NCI-H2081 treated with DMSO at 0.1 percent for 48 hours (cell line): ENCODE measurements at places on chromosomes 12 and 14.
A peak's percentile ranks its signal among the peaks of the same experiment; 100 is the strongest.

GRCh38 chr12:51884676-51885229 lies 3.1 kb upstream of the ANKRD33 start:
- no peak for DNase-seq

DNA sequence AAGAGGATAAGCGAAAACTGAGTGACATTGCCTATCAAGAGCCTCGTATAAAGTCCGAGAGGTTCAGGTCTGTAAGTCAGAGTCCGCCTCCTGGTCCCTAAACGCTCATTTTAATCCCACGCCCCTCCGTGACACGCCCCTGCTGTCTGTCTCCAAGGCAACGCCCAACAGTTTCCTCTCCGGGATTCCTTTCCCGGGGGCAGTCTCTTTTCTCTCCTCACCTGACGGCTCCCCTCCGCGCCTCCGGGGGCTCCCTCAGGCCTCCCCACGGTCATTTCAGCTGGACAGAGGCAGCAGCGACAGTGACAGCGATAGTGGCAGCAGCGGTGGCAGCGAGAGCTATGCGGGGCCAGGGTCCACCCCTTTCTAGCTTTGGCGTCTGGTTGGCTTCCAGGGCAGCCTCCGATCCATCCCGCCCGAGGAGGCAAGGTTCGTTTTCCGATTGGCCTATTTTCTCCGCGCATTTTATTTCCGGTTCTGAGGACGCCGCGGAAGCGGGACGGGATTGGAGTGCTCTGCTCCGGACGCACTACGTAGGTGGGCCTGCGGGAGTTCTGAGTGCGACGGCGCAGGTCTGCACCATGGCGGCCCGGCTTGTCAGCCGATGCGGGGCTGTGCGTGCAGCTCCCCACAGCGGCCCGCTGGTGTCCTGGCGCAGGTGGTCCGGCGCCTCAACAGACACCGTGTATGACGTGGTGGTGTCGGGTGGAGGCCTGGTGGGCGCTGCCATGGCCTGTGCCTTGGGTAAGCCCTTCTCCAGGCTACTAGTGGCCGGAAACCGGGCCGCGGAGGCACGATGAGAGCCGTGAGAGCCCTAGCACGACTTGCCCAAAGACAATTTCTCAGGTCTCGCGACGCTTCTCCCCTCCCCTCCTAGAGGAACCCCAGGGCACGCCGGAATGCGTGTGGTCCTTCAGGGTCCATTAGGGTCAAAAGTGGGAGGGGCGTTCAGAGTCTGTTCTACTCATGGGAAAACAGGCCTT lies at the start of the genes COQ6 and FAM161B:
COQ6 (plus strand) TSS at position 551 of the 983 bp plus-strand sequence; CDS start at position 582, 31 bp downstream.
FAM161B (minus strand) TSS at position 343 of the 983 bp plus-strand sequence; CDS start at position 275, 68 bp downstream.
- DNase-seq, result peak; percentile 81

GRCh38 chr12:31849090-31849687 lies 110.0 kb upstream of the RESF1 start:
- no peak for DNase-seq

- DNase-seq, result no peak
These were observed 112.3 kb upstream of the NCOR2 start for GRCh38 chr12:124679533-124680371.

- DNase-seq, result no peak
These were observed 8.7 kb downstream of the HDAC7 start for GRCh38 chr12:47811072-47811396.

DNA sequence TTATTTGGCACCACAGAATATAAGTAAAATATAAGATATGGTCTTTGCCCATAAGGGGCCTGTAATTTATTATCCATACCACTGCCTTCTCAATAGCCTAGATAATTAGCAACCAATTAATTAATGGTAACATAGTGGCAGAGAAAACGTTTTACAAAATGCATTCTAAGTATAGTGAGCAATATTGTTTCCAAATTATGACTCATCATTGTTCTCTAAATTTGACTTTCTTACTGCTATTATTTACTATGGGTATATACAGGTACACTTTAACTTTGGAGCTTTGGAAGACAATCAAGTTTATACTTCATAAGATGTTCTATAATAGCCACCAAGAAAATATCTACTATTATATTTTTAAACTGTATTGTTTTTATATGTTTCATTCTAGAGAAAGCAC lies 26.7 kb downstream of the DCP1B start:
- DNase-seq, result no peak

DNA sequence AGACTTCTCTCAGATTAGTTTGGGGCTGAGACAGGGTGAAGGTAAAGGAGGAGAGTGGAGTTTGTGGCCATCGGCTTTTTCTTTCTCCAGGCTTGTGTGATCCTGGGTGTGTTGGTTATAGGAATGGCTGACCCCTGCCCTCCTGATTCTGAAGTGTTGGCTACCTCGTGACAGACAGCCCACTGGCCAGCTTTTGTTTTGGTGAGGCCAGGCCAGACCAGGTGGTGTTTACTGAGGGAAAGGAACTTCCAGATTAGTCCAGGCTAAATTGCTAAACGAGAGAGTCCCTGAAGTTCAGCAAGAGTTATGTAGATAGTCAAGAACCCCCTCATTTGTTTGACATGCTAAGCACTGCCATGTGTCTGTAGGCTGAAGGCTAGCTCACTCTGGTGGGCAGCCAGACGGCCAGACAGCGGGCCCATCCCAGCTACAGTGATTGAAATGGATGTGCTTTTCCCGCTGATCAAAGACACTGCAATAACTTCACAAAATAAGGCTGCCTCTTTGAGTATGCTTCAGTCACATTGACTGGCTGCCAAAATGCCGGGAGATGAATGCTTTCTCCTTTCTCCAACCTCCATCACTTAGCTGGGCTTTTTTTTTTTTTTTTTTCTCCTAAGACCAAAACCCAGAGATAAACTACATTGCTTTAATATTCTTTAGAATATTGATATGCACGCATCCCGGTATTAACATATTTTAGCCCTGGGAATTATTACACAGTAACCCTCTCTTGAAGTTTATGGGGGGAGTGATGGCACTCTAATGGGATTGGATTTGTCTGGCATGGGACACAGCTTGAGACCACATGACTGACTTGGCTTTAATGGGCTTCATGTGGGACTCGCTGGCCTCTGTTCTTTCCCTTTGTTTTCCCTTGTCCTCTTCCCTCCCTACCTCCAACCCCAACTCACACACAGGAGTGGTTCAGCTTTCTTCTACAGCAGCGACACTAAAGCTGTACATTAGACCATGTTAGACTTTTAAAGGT lies 76.9 kb downstream of the SMOC1 start:
- no peak for DNase-seq

- DNase-seq, result no peak
These were observed 151.1 kb upstream of the PKP2 start for GRCh38 chr12:33047666-33048065.

- DNase-seq, result no peak
These were observed 92.9 kb downstream of the KSR2 start for GRCh38 chr12:117875744-117876435.

- DNase-seq, result no peak
These were observed 234.4 kb downstream of the TMEM121 start for GRCh38 chr14:105760691-105761344.

DNA sequence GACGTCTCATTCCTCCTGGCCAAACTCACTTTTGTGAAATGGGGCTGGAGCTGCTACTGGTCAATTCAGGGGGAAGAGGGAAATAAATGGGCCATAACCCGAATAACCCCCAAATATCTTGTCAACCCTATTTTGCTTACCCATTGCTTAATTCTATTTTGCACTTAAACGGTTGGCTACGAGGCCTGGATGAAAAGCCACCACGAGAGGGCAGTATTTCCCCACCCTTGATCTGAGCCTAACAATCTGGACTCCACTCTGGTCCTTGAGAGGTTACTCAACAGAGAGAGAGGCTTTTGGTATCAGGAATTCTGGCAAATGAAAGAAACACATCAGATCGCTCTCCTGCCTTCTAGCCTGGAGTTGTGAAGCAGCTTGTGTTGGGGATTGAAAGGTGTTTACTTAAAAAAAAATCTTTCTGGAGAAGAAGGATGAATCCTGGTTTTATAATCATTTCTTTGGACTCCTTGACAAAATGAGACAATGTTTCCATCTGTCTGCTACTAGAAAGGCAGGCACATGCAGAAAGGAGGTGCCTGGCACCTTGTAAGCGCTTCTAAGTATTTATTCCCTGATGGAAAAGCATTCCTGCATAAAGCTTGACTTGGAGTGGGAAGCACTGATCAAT lies 22.4 kb upstream of the FBXO21 start:
- no peak for DNase-seq

- no peak for DNase-seq
These were observed 90.9 kb downstream of the ACTN1 start for GRCh38 chr14:68888025-68888850.

DNA sequence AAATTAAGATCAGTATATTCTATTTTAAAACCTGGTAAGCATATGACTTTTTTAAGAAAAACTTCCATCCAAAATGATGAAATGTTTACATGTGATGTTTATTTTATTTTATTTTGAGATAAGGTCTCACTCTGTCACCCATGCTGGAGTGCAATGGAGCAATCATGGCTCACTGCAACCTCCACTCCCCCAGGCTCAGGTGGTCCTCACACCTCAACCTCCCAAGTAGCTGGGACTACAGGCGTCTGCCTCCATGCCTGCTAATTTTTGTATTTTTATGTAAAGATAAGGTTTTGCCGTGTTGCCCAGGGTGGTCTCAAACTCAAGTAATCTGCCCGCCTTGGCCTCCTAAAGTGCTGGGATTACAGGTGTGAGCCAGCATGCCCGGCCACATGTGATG lies 141.8 kb downstream of the ZFP36L1 start:
- DNase-seq, result no peak

GRCh38 chr14:44791730-44792129 lies 170.0 kb downstream of the KLHL28 start:
- no peak for DNase-seq

DNA sequence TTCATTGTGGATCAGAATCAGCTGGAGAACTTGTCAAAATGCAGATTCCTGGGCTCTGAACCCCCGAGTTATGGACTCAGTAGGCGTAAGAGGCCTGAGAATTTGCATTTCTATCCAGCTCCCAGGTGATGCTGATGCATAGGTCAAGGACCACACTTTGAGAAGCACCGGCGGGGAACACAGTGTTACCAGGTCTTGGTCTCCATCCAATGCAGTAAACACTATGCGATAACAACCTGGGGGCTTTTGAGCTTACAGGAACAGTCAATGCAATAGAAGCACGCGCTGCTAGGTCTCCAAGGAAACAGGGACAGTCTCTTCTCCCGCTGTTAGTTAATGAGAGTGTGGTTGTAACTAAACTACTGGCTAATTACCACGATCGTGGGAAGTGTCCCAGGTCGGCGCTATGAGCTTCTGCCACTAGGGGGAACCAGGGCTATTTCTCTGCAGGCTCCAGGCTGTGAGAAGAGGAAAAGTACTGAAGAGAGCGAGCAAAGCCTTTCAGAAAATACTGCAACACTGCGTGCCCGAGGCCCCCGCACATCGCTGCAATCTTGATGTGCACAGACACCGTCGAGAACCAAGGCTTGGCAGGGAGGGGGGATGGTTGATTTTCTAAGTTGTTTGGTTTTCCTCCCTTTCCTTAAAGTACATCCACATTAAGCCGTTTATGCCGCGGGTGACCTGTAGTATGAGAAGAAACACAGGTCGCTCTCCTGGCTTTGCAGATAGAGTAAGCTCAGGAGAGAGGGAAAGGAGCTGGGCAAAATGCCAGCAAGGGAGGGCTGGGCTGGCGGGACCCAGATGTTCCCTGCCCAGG lies 52.0 kb upstream of the KCNA1 start:
- peak; percentile 68 for DNase-seq

DNA sequence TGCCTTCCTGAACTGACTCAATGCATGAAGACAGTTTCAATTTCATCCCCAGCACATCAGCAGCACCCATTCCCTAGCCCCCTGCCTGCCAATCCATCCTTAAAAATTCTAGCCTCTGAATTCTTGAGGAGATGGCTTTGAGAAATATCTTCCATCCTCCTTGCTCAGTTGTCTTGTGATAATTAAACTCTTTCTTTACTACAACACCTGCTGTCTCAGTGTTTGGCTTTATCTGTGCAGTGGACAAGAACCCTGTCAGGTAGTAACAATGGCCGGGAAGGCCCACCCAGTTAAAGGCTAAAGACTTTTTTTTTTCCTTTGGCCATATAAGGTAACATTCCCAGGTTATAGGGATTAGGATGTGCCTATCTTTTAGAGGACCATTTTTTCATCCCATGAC lies 114.4 kb upstream of the NAP1L1 start:
- DNase-seq, result no peak

DNA sequence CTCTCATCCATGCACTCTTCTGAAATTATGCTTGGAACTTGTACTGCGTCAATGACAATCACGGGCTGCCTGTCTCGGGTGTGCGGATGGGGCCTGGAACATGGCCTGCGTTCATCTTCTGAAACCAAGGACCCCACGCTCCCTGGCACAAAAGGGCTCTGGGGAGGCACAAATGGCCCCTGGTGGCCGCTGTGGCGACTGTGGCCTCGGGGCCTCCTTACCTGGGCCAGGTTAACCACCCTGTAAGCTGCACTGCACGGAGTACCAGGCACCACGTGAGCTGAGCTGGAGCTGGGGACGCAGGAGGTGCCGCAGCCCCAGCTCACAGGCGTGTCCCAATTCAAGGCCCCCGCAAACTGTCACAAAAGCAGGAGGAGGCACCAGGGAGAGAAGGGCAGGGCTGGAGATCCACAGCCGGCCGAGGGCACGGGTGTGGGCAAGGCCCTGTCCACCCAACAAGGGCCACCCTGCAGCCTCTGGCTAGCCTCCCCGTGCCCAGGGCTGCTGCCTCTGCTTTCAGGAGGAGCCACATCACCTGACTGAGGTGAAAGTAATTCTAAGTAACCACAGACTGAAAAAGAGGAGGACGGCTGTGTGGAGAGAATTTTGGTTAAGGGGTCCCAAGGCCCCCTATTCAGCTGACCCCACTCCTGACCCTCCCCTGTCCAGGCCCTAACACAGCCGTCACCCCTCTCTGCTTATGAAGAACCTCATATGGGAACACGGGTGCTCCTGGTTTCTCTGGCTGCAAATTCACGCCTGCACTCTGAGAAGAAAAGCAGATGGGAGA lies 61.1 kb upstream of the GALNT9 start:
- DNase-seq, result no peak

DNA sequence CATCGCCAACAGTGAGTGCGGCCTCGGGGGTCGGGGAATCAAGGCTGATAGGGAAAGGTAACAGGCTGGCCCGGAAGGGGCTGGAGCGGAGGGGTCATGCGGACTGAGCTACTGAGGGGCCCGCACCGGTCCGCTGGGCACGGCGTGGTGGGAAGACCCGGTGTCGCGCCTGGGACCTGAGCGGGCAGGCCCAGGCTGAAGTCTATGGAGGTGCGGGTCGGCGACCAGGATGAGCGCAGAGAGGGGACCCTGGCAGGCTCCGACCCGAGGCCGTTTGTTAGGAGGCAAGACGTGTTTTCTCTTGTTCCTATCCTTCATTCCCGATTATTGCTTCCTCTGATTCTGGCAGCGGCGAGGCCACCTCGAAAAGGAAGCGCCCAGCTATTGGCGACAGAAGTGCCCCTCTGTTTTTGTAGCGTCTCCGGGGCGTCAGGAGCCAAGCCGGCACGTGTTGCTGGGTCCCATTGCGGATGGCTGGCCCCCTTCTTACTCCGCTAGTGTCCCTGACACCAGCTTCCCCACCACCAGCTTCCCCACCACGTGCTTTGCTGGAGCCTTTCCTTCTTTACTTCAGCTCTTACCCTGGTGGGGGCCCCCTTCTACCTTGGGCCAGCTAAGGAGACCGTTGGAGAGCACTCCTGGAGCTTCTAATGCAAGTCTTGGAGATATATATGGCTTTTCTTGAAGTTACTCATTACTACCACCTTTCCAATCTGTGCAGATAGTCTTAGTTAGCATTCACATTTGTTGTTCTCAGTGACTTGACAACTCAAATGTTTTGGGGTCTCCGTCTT lies 653 bp downstream of the PA2G4 start:
- DNase-seq, result no peak

GRCh38 chr12:88141425-88141773 lies 489 bp downstream of the CEP290 start:
- no peak for DNase-seq
